ENCODE measurements at places on chromosomes 1 and 21.
A peak's percentile ranks its signal among the peaks of the same experiment; 100 is the strongest.

- DNase-seq = no peak
Measured at GRCh38 chr1:44660176-44660575, 14.1 kb downstream of the TMEM53 start.

DNA sequence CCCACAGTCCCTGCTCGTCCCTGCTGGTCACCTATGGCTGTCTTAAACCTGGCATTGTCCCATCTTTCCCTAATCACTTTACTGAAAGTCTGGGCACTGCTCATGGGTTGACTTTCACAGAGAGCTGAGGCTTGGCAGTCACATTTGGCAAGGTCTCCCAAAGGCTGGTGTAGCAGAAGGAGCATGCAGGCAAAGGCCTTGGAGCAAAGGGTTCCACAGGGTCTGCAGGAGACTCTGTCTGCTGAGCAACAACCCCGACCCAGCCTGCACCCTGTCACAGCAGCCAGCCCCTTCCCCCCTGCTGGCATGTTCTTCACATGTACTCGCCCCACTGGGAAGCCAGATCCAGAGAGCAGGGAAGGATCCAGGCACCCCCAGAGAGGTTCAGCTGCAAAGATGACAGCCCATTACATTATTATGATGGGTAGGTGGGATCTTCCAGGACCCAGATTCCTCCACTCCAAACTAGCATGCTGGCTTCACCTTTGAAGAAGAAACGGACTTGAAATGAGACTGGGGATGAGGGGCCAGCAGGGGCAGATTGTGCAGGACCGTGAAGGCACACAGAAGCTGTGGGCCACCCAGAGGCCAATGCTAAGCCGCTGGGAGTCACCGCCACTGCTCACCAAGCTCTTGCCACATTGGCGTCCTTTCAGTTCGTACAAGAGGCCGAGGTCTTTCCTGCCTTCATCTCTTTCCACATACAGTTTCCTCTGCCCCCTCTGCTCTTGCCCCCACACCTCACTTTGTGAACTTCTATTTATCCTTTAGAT, 14.2 kb upstream of the TMEM125 start:
- no peak for DNase-seq

DNA sequence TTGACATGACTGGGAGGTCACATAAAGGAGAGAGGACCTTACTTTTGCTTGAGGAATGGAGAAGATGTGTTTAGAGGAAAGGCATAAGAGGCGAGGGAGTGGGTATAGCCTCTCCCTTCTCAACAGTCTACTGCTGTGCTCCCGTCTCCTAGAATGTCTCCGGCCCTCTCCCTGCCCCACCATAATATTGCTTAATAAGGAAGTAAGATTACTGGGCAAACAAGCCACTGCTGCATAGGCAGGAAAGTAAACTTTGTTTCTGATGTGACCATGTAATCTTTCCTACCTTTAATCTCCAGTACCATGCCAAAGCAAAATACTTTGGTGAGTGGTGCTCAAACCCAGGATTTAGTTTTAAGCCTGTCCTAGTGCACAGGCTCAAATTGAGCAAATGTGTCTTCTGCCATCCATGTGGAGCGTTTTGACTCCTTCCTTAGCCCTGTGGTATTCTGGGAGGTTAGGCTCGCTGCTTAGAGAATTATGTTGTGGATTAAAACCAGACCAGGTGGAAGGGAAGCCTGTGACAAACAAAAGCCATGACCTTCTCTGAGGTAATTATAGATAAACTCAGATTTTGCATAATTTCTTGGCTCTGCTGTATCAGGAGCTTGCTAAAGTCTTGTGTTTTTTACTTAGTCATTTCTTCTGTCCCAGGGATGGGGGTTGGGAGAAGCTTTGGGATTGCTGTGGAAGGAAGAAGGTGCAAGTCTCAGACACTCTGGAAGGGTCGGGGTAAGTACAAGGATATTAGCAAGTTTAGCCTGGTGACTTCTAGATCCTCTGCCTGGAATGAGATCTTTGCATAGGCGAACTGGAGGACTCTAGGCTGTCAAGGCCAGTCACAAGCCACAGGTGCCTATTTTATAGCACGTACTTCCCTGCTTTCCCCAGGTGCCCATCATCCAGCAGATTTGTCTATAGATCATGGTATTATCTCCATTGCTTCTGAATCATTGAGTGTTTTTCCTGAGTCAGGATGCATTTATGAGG, 34.5 kb upstream of the DIPK1A start:
- DNase-seq = peak; percentile 26

DNA sequence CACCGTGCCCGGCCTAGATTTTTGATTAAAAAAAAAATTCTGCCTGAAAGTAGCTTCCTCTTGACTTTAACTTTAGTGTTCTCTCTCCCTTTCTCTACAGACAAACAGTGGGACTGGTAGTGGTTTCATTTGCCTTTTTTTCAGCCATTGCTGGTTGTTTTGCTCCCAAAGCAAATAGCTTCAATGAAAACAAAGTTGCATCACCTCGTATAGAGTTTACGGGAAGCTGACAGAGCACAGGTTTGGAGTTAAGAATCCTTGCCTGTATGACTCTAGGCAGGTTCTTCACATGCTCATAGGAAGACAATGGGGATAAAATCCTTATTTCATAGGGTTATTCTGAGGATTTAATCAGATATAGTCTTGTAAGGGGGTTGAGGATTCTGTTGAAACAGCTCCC, 21.6 kb downstream of the AADACL4 start:
- DNase-seq = peak; percentile 31

GRCh38 chr1:9293241-9293532, 493 bp downstream of the SPSB1 start:
- DNase-seq = no peak

- peak; percentile 85 for DNase-seq
Measured at GRCh38 chr1:198772626-198773025, 133.8 kb downstream of the PTPRC start.

- DNase-seq = peak; percentile 41
Measured at GRCh38 chr1:239250353-239251035, 135.9 kb upstream of the CHRM3 start.

- DNase-seq = no peak
Measured at GRCh38 chr1:68585351-68585750, 88.5 kb upstream of the DEPDC1 start.

GRCh38 chr1:160797861-160798273, 1.9 kb downstream of the LY9 start:
- no peak for DNase-seq

GRCh38 chr1:220891224-220892085, 12.2 kb downstream of the HLX start:
- DNase-seq = no peak

Data from amniotic epithelial cell (primary cell).